ENCODE measurements at places on chromosomes 11 and 22. TPM values are rescaled to one million over a fixed set of nuclear protein-coding genes. Genes with fewer than 3 reads are reported as not detected.

GRCh38 chr11:44611687-44612434 lies 46.4 kb downstream of the CD82 start:
- peak; percentile 35 for DNase-seq

DNA sequence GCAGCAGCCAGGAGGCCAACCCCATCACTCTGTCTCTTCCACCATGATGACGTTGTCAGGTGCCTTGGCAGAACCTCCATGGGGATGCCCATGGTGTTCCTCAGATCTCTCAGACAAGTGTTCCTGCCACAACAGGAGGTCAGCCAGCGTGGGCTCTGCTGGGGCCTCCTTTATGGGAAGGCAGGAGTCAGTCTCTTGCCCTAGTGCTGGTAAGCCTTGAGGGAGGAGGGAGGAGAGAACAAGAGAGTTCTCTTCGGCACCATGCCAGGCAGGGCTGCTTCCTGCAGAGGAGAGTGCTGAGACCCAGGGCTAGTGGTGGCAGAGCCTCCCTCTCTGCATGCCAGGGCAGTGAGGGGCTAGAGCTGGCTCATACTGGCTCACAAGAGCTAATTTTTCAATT lies 32.5 kb downstream of the GNAZ start:
- no peak for DNase-seq

GRCh38 chr11:133402551-133402950 lies 129.8 kb downstream of the OPCML start:
- DNase-seq, result no peak

- DNase-seq, result peak; percentile 54
Observed at GRCh38 chr11:1546536-1547466, 25.3 kb downstream of the DUSP8 start.

DNA sequence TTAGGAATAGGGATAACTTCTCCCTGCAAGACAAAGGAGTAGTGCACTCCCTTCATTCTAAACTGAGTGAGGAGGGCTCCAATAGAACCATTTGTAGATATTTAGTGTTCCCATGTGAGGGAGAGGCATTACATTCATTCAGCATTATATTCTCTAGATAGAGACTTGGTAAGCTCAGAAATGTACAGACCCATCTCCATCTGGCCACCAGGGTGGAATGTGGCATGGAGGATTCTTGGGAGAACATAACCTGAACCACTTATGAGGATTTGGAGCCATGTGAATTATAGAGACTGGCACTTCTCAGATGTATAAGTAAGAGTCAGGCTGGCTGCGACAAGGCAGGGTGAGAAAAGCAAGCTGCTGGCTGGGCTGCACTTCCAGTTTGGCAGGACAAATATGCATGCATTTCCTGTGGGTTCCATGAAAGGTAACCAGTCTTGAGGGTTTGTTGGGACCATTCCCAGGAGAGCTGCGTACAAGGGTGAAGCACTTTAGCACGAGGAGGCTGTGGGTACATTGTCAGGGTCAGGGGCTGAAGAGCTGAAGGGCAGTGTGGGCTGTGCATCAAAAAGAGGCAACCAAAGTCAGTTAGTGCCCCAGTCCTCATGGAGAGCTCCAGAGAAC lies 9.2 kb downstream of the RRP8 start:
- no peak for DNase-seq

- DNase-seq, result no peak
Observed at GRCh38 chr22:37435970-37436603, 8.8 kb upstream of the ELFN2 start.

GRCh38 chr22:26461188-26461810 lies 22.3 kb downstream of the HPS4 start:
- DNase-seq, result peak; percentile 34

KRTAP5-10 gene
- total RNA-seq, result not detected

MEN1 gene
- total RNA-seq, result 66.5 TPM

MS4A12 gene
- total RNA-seq, result not detected

ANKK1 gene
- under 0.01 TPM for total RNA-seq

PARVG gene
- 133 TPM for total RNA-seq

MTFP1 gene
- 21.3 TPM for total RNA-seq

EMID1 gene
- total RNA-seq, result 161 TPM
